ENCODE measurements at places on chromosomes 7 and 10. TPM values are rescaled to one million over a fixed set of nuclear protein-coding genes. Genes with fewer than 3 reads are reported as not detected.

GRCh38 chr7:13032576-13032975, 345.1 kb downstream of the ARL4A start:
- no peak for DNase-seq

The FLNC gene
- 54.0 TPM for total RNA-seq

DNA sequence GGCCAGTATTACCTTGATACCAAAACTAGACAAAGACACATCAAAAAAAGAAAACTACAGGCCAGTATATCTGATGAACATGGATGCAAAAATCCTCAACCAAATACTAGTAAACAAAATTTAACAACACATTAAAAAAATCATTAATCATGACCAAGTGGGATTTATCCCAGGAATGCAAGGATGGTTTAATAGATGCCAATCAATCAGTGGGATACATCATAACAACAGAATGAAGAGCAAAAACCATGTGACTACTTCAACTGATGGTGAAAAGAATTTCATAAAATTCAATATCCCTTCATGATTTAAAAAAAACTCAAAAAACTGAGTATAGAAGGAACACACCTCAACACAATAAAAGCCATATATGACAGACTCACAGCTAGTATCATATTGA, 25.2 kb upstream of the UBN2 start:
- DNase-seq = no peak

- no peak for DNase-seq
Measured at GRCh38 chr10:14553448-14553847, 221.2 kb downstream of the FAM107B start.

- DNase-seq = no peak
Measured at GRCh38 chr10:13614530-13615332, 28.0 kb downstream of the PRPF18 start.

DNA sequence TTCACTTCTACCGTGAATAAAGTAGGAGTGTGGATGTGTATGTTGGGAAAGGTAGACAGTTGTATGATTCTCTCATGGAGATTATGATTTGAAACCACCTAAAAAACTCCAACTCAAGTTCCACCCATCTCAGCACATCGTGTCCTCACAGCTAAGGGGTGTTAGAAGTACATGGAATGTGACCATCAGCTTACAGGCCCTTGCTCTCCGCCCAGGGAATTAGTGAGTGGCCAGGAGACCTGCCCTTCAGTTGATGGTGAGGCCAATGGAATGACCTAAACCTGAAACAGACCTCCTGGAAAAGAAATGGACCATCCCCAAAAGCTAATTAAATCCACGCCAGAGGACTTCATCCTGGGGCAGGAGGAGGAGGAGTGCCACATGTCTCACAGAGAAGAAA, 2.1 kb upstream of the WNT2 start:
- no peak for DNase-seq

GRCh38 chr7:18572885-18573284, 77.3 kb downstream of the HDAC9 start:
- DNase-seq = no peak

The ASB10 gene
- total RNA-seq = not detected

The FZD1 gene
- 23.8 TPM for total RNA-seq

The NEUROG3 gene
- total RNA-seq = 0.93 TPM

DNA sequence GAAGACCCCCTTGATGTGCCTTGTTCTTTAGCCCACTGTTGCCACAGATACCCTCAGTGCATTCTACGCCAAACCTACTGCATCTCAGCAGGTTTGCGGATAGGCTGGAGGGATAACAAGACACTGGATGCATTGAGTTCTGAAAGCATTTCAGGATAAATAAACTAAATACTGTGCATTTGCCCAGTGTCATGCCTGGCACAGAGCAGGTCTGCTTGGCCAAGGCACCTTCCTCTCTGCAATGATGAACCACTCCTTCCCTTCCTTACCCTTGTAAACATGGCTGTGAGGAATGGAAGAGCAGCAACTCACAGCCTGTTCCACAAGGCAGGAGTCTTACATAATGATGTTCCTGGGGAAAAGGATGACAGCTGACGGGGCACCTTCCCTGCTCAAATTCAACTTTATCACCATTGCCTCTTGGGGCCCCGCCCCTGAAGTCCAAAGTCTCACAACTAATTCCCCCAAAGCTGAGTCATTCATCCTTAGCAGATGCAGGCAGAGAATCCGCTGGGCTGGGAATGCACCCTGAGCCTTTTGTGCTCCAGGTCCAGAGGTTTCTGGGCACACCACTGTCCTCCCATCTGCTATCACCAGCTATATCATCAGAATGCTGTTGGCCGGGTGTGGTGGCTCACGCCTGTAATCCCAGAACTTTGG, 11.6 kb downstream of the DDX56 start:
- DNase-seq = no peak

The LIPA gene
- 46.4 TPM for total RNA-seq

The CALHM2 gene
- total RNA-seq = 27.8 TPM

DNA sequence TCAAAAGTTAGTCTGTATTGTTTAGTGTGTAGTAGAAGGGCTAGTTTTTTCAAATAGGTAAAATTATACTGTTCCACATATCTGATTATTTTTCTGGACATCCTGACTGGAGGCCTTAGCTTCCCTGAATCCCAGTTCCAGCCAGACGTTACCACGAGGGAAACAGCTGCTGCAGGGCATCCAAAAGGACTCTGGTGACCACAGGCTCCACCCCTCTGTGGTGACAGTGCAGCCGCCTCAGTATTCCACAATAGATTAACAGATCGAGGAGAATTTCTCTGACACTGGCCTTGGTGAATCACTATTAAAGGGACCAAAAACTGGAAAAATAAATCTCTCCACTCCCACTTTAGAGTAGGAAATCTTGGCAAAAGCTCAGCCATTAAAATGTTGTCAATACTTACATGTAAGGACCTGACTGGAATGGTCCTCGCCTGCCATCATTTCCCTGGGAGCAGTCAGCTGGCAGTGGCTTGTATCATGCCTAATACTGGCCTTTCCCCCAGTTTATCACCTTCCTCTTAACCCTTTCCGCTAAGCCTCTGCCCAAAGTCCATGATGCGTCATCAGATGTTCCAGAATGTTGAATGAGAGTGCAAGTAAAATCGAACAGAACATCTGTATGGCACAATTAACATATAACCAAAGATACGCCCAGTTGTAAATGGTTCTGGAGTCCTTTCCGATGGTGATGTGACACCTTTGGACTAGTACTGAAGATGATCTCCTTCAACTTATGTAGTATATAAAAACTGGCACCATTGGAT, 31.6 kb downstream of the ENO4 start:
- no peak for DNase-seq

The FOXI2 gene
- total RNA-seq = 4.8 TPM

- no peak for DNase-seq
Measured at GRCh38 chr10:126910196-126910595, 5.0 kb downstream of the DOCK1 start.

- DNase-seq = no peak
Measured at GRCh38 chr10:21675157-21675796, 141.2 kb downstream of the MLLT10 start.

DNA sequence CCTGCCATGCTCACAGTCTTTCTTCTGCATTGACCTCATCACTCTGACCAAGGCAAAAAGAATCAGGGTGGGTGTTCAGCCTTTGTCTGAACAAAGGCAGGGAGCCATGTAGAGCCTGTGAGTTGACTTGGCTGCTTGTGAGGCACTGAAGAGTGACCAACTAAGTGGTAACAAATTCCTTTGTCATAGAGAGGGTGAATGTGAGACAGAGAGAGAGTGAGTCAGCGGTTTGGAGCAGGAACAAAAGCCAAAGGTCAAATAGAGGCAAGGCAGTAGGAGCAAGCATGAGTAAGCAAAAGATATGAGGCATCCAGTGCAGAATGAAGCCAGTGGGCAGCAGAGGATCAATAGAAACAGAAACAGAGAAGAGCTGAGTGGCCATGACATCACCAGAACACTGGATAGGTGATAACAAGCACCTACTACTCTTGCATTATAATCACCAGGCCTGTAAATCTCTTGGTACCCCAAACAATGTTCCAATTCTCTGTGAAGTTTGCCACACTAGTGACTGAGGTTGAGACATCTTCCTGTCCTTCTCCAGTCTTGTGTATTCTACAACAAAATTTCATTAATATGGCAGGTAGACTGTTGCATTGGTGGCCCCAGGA, 116.2 kb upstream of the LAMB4 start:
- no peak for DNase-seq

DNA sequence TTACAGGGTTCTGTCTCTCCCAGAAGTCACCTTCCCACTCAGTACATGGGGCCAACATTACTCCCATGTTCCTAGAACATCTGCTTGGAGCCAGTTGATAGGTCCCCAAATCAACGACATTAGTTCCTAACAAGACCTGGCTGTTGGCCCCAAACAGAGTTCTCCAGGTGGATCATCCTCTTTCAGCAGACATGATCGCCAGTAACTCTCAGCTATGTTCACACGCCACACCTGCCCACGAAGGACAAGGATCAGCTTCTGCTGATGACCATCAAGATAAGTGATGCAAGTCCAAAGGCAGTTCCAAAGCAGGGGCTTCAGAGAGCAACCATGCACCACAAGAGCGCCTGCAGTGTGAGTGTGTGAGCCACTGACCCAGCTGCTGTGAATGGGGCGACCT, 11.0 kb downstream of the ZNF777 start:
- peak; percentile 22 for DNase-seq

GRCh38 chr10:52198540-52198939, 115.5 kb upstream of the DKK1 start:
- DNase-seq = no peak

DNA sequence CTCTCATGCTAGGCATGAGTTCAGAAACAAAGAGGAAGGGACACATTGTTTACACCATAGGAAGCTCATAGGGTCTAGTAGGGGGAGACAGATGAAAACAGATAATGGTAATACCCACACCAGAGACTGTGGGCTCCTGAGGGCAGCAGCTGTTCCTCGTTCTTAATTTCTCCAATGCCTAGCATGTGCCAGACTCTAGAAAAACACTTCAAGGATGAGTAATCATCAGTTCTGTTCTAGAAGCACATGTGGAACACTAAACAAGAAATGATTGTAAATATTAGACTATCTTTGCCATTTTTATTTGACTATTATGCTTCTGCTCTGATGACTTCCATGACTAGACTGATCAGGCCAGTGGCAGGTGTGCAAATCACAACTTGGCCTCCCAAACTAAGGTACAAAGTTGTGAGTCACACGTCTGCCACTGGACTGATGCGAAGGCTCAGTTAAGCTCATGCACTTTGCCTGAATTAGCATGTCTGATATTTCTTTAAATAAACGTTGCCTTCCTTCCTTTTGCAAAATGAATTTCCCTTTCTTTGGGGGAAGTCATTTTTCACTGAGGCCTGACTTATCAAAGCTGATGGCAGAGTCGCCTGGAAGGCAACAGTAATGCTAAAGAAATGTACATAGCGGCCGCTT, 89.2 kb upstream of the FGL2 start:
- DNase-seq = no peak

The CPXM2 gene
- 51.1 TPM for total RNA-seq

- DNase-seq = no peak
Measured at GRCh38 chr7:135366843-135367508, 133.3 kb downstream of the STRA8 start.

The FBXO24 gene
- total RNA-seq = 0.76 TPM

DNA sequence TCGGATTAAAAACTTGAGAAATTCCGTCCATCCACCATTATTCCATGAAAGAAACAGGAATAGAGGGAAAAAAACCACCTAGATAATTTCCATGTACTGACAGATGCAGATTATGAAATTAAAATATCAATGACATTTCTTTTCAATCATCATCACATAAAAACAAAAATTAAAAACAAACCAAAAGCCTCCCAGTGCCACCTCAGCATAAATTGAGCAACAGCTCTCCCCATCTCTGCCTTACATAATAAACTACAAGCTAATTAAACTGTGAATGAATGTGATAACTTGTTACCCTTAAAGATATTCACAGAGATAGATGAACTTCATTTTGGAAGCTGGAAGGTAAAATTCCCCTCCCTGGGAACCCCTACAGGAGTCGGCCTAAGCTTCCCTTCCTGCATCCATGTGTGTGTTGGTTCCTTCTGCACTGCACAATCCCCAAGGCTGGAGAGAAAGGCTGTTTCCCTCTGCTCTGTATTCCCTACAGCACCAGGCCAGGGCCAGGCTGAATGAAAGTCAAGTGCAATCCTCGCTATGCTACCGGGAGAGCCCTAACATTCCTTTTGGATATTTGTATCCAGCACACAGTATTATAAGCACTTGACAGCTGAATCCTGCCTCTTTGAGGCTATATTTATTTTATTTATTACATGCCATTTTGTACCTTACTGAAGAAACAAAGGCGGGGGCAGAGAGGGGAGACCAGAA, 8.1 kb downstream of the CCDC6 start:
- no peak for DNase-seq

GRCh38 chr7:76231583-76231982, 29.9 kb downstream of the SRRM3 start:
- DNase-seq = no peak

The SPDYE9 gene
- total RNA-seq = not detected

The CNPY1 gene
- not detected for total RNA-seq

GRCh38 chr10:71076473-71077142, 135.8 kb upstream of the UNC5B start:
- peak; percentile 62 for DNase-seq

DNA sequence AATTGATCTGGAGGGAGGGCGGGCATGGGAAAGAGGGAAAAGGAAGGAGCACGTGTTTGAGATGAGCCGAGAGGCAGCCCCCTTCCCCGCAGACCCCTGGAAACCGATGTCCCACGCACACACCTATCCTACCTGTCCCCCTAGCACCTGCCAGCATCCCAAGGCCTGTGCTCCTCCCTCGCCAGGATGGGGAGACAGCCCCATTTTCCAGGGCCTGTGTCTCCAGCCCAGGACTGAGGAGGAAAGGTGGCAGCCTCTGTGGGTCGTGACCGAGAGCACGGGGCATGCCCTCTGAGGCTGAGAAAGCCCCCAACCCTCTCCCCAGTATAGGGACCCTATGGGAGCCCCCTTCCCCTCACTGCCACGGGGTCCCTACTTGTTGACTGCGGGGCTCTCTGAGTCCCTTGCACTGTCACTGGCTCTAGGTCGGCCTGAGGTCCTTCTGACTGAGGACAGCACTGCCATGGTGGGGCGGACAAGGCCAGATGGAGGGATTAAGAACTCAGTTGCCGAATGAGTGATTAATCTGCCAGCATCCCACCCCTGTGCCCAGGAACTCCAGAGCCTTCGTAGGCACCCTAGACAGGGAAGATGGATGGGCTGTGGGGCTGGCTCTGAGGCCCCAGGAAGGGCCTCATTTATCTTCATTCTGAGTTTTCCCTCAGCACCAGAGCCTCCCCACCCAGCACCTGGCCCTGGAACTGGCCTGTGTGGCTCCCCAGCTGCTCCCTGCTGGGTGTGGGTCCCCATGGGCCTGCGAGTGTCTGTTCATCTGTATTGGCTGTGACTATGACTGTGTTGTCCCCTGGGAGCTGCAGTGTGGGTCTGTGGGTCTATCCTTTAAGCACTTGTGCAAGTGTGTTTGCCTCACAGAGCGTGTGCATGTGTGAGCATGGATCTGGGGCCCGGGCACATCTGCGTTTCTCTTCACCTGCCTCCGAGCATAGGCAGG, 26.0 kb downstream of the CRHR2 start:
- DNase-seq = no peak

The WIPF3 gene
- 1.7 TPM for total RNA-seq

The ADCY1 gene
- total RNA-seq = 19.0 TPM

The OTUD1 gene
- total RNA-seq = 16.1 TPM

All from type B pancreatic cell (in vitro differentiated cells).